ENCODE measurements at places on chromosomes 12 and 14.

DNA sequence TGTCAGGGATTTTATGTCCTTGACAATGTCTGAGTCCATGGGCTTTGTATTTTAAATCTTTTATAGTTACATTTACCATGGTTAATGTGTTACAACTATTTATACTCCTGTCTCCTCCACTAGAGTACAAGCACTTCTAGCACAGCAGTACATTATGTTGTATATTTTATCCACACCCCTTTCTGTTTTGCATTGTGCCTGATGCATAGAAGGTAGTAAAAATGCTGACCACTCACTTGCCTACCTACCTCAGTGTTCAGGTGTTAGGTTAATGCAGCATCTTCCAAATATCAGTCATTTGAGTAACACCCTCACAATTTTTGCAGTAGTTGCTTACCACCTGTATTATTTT is 31.1 kb upstream of the SLC38A2 start:
- no peak for DNase-seq

DNA sequence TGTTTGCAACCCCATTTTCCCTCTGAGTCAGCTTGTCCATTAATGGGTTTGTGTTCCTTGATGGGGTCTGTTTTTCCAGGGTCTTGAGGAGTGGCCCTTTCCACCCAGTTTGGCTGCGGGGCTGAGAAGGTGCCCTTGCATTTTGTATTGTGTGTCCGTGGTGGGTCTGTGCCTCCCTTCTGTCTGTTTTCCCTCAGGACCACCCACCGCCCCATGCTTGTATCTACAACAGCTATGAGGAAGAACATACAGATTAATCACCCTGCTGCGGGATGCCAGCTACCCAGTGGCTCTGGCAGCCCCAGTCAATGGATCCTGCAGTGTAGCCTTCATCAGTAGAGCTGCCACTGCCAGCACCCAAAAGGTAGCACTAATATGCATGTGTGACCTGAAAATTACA is 235.7 kb downstream of the CACNA1C start:
- DNase-seq = no peak

DNA sequence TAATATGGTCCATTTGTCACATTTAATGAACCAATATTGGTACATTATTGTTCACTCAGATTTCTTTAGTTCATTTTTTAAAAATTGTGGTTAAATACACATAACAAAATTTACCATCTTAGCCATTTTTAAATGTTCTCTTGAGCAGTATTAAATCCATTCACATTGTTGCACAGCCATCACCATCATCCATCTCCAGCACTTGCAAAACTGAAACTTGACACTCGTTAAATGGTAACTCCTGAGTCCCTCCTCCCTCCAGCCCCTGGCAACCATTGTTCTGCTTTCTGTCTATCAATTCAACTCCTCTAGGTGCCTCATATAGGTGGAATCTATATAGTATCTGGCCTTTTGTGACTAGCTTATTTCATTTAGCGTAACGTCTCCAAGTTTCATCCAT is 86.4 kb downstream of the ACACB start:
- DNase-seq = no peak

DNA sequence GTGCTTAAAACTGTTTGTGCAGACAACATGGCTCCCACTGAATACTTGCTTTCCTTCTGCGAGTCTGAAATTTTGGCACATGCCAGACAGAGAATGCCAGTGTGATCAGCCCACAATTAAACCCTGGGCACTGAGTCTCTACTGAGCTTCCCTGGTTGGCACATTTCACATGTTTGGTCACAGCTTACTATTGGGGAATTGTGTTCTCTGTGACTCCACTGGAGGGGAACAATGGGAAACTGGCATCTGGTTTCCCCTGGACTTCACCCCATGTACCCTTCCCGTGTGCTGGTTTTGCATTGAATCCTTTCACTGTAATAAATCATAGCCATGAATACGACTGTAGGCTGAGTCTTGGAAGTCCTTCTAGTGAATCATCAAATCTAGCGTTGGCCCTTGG is 64.9 kb downstream of the EFCAB11 start:
- DNase-seq = no peak

DNA sequence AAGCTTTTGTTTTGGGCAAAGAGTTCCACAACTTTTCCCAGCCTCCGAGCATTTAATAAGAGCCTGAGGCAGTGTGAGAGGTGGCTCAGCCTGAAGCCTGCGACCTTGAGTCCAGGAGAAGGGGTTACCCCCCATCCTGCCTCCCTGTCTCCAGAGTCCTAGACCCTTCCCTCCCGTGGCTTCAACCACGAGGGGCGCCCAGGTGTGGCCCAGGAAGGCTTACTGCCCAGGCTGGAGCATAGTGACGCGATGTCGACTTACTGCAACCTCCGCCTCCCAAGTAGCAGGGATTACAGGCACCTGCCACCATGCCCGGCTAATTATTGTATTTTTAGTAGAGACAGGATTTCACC is 641 bp downstream of the LRRC43 start:
- no peak for DNase-seq

GRCh38 chr14:97077253-97077653 is 280.1 kb downstream of the VRK1 start:
- peak; percentile 6 for DNase-seq

- no peak for DNase-seq
These were observed 14.2 kb upstream of the RIOX1 start for GRCh38 chr14:73476451-73476931.

Data from NAMALWA (cell line).